ENCODE measurements at places on chromosomes 7 and 10.

DNA sequence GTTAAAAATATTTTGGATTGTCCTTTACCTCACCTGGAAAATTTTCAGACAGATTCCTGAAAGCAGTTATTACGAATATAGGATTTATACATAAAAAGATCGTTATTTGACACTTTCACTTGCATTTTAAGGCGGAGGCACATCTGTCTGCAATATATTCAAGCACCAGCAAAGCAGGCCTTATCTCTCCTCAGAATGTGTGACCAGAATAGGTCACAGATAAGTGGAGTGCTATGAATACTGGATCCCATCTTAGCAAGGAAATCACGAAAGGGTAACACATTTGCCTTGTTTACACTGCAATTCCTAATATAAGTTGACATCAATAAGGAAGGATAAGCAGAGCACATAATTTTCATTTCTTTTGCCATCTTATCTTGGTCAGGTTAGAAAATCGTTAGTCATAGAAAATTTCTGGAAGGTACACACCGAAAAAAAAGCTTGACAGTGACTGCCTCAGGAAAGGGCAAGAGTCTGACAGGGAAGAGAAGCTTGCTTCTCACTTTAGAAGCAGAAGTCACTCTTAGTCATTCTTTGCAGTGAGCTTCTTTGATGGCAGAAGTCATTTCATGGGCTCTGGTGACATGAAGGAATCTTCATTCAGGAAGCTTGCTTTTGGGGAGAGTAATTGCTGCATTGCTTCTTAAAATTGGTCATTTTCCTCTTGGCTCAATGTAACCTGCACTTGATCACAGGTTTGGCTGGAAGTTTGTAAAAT, 98.1 kb upstream of the STK17A start:
- DNase-seq: no peak

DNA sequence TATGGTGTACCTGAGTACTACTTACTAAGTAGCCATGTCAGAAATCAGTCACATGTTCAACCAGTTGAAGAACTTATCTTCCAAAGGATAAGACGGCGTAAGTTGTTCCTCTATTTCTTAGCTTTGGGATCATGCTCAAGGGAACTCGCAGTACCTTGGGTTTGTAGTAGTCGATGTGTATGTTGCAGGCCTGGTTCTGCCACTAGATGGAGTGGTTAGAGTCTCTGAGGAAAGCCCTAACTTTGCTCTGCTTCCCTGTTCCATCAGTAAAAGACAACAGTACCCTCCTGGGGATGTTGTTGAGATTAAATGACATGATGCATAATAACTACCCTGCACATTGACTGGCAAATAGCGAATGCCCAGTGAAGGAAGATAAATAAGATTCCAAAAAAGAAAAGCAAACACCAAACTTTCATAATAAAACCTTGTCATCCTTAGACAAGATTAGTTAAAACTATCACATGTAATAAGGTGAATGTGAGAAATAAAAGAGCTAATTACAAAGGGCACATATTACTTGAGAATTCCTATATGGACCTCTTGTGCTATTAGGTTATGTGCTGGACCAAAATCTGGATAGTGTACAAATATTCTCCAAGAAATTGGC, 165.9 kb downstream of the ABCA13 start:
- DNase-seq: no peak

GRCh38 chr10:32937911-32938424, 20.1 kb downstream of the ITGB1 start:
- DNase-seq: no peak

GRCh38 chr7:132773527-132773956, 197.3 kb upstream of the PLXNA4 start:
- DNase-seq: no peak

GRCh38 chr7:82444220-82444909, 788 bp upstream of the CACNA2D1 start:
- DNase-seq: no peak

- no peak for DNase-seq
These were observed 22.1 kb upstream of the CARD11 start for GRCh38 chr7:3065724-3066143.

- DNase-seq: no peak
These were observed 4.3 kb upstream of the KCNMA1 start for GRCh38 chr10:77641788-77642397.

DNA sequence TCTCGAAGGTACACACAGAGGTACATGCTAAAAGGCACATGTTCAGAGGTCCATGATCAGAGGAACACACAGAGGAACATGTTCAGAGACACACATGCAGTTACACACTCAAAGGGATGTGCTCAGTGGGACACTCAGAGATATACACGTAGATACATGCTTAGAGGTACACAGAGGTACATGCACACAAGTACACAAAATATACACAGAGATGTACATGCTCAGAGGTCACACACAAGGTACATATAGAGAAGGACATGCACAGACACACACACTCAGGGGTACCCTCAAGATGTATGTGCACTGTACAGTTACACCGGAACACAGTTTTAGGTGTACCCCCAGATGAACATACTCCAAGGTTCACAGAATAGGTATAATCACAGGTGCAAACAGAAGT, 18.8 kb downstream of the NPC1L1 start:
- no peak for DNase-seq

GRCh38 chr7:135509589-135509838, 388 bp downstream of the CNOT4 start:
- peak; percentile 26 for DNase-seq

DNA sequence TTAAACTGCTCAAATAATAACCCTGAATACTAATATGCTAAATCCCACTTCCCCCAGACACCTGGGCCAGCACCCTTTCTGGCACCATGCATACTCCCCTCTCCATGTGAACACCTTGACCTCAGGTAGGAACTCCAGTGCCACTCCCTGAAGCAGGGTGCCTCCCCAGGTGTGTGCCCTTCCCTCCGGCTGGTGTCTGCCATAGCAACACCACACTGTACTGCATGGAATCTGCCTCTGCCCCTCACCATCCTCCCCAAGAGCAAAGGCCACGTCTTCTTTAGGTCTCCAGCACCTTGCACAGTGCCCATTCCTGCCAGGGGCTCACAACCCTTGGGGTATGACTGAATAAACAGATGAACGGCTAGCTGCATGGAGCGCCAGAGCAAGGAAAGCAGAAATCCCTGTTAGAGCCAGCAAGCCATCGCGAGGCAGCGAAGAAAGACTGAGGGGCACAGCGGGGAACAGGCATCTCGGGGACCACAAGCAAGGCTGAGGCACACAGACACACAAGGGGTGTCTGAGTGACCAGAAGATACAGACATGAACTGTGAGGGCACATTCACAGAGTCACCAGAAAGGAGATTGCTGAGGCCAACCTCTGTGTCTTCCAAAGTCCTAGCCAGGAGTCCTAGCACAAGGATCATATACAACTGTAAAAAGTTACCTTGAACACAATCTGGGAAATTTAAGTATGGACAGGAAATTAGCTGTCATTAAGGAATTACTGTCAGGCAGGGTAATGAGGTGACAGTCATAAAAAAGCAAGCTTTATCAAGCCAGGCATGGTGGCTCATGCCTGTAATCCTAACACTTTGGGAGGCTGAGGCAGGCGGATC, 25.7 kb downstream of the COBL start:
- no peak for DNase-seq

DNA sequence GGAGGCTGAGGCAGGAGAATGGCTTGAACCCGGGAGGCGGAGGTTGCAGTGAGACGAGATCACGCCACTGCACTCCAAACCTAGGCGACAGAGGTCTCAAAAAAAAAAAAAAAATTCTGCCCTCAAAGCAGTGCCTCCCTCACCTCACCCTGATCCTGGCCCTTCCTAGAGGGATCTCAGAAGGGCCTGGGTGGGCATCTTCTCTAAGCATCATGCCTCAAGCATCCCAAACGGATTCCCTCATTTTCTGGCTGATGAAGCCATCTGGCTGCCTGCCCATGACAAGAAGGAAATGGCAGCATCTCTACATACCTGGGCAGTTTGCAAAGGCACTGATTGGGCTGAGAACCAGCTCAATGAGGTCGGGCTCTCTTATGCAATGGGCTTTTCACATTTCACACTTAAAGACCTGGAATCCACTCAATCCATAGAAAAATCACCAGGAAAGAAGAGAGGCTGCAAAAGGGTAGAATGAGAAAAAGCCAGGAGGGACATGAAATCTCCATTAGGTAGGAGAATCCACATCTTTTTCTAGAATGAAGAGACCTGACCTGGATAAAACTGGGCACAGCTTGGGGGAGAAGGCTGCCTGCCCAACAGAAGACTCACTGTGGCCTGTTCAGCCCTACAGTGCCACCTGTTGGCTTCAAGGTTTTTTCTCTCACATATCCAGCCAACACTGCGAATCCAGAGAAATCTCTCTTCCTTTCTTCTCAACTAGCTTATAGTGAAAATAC, 48.1 kb downstream of the PDLIM1 start:
- no peak for DNase-seq

DNA sequence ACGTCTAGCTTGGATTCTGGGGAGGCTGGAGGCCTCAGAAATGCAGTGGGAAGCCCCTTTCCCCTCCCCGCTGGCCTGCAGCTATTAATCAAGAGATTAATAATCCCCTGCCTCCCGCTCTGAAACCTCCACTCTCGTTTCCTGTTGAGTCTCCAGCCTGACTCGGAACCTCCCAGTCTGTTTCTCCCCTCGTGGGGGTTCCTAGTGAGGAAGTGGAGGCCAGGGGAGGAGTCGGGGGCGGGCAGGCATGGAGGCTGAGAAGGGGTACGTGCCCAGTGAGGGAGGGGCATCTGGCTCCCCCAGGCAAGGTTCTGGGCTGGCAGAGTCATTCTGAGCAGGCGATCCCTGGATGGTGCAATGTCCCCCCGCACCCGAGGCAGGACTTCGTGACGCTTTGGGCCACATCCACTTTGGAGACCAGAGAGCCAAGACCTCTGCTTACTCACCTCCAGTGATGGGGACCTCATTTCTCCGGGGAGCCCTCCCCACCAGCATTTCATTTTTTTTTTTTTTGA, 73.6 kb downstream of the COL26A1 start:
- no peak for DNase-seq

GRCh38 chr7:128063088-128063487, 31.9 kb upstream of the LRRC4 start:
- no peak for DNase-seq

Data from GM12864 (cell line).